Hypothalamus (tissue), 51 donors: ENCODE measurements at places on chromosomes 16 and 17.

GRCh38 chr17:11554042-11554441, 44.2 kb upstream of the DNAH9 start:
- DNase-seq, result no peak

DNA sequence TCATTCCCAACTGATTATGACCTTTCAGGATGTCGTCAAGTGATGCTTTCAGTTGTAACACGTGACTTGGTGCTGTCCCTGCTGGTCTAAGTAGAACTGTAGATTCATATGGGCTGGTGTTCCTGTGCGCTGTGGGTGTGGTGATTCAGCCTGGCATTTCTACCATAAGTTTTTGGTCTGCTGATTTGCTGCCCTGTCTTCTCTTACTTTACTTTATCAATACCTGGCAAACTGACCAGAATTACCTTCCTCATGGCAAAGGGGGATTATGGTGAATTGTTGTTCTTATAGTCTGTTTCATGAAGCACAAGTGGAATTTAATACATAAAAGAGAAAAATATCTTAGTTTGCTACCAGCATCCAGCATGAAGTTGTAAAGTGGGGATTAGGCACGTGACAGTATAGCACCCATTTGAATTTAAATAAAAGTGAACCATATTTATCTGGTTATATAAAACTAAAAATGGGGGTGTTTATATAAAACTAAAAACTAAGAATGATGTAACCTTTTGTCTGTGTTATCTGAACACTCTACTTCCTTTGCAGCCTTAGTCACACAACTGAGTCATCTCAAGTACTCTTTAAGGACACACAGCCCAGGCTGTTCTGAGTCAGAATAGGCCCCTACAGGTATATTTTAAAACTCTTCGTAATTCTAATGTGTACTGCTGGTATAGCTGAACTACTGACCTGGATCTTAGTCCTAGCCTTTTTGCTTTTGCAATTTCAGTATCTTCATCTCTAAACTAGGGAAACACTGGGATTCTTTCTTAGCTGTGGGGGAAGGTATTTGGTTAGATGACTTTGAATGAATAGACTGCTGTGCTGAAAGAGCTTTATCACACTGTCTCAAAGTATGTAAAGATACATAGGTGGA, 28.3 kb downstream of the TTC19 start:
- no peak for DNase-seq

DNA sequence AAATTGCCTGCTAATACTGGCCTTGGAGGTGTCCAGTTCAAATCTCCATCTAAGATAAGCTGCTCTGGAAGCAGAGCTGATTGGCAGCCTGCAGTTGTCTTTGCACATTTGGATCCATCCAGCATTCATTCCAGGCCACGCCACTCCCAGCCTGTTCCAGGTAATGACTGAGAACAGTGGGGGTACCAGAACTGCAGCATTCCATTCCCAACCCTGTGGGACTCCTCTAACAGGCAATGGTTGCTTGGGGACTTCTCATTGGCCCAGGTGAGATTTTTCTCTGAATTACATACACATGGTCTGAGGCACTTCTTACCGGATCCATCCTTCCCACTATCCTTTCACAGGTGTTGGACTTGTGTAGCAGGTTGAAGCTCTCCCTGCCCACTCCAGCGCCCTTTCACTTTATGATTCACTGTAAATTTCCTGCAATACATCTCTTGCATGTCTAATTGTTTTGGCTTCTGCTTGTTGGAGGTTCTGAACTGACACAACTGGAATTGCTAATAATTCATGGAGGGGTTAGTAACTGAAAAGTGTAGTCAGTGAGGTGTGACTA, 206.1 kb upstream of the ZFHX3 start:
- DNase-seq, result no peak

DNA sequence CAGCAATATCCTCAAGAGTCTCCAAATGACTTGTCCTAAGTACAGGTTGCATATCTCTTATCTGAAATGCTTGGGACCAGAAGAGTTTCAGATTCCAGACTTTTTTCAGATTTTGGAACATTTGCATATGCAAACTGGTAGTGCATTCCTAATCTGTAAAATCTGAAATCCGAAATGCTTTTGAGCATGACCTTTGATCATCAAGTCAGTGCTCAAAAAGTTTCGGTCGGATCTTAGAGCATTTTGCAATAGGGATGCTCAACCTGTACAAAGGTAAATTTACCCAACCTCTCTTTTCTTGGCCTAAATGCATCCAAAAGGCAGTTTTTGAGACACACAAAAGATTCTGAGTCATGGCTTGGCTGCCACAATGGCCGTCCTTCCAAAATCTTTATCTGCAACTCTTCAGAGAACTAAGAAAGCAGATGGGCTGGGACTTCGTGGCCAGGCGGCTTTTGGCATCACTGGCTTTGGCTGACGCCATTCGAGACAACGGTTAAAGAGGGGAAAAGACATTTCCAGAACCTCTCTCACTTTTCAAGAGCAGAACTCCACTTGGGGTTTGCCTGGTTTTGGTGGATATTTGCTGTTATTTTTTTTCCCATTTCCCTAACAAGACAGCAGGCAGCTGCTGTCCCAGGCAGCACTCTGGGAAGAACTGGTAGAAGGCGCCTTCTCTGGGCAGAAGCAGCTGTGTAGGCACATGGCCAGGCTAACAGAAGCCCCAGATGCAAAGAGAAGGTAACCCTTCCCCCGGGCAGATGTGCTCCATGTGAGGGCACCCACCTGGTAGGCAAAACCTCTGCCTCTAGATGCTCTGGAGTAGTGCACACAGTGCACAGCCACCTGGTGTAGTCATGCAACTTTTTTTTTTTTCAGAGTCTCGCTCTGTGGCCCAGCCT, 8.9 kb downstream of the CPPED1 start:
- no peak for DNase-seq

- no peak for DNase-seq
These were observed 2.2 kb upstream of the CTRB1 start for GRCh38 chr16:75216576-75216975.

DNA sequence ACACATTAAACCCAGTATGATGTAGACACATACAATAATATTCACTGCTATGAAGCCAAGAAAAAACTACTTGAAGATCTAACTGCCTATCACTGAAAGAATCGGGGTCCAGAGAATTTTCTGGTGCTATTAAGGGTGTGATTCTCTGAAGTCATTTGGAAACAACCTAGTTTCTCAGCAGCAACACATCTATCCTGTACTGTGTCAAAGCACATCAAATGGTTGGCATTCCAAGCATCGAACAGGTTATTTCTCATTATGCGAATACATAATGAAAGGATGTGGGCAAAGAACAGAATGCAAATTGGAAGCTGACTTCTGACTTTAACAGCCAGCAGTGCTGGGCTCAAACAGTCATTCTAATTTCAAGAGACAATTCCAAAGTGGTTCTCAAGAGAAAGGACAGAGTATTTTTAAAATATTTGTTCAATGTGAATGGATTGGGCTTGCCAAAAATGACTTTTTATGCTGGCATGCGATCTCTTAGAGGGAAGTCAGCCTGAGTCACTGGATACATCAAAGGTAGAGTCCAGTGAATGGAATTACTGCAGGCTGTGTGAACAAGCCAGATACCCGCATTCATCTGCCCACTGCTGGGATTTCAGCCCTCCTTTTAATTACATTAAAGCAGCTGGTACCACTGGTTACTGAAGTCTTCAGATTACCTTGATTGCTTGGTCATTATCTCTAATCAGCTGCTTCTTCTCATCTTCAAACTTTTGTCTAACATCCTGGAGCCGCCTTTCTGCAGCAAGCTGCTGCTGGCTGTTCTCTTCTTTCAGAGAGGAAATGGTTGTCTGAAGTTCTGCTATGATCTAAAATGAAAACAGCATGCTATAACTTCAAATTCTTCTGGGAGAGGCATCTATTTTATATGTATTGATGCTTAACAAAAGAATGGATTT, 181.2 kb upstream of the AXIN2 start:
- no peak for DNase-seq

DNA sequence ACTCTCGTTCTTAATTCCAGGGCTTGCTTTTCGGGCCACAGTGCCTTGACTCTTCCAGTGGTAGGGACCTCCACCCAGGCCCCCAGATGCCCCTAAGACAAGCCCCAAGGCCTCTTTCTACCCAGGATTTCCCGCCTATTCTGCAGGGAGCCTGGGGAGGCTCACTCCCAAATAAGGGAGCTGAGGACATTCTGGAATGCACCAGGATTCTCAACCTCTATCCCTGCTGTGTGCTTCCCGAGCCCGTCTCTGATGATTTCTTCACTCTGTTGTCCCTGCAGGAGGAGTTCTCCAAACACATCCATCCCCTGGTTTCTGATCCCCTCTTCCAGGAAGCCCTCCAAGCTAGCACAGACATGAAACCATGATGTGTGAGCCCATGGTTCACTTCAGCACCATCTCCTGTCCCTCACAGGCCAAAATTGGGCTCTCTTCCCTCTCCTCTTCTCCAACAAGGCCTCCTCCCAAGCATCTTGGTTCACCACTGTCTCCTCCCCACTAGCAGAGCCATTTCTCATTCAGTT, 255.9 kb downstream of the KATNIP start:
- no peak for DNase-seq

DNA sequence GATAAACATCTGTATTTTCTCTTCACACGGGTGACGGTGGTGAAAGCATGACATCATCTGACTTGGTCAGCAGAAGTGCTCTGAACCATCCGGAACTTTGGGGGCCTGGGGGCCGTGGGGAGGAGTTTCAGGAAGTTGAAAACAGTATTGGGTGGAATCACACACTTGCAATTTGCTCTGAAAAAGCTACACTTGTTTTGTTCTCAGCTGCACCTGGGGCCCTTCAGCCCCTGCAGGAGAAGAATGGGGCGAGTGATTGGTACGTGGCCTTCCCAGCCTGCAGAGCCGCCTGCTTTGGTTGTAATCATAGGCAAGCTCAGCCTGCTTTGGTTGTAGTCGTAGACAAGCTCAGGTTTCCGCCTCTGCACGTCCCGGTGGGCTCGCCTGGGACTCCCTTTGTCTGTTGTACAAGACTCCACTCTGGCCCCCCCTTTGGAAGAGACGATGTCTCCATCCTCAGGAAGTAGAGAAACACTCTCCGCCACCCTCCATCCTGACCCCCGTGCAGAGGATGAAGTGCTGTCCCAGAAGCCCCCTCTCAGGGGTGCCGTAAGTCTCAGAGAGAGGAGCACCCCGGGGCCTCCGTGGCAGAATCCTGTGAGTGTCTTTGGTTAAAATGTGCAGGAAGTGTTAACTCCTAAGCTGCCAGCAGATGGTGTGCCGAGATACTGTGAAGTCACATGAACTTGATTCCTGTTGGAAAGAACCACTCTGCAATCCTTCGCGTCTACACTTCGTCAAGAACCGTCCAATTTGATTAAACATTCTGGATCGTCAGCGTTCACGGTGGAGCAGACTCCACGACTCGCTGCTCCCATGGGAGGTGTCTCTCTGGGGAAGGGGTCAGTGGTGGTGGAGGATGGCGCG, 5.4 kb downstream of the BANP start:
- DNase-seq, result no peak

GRCh38 chr17:2716649-2717048, 5.1 kb upstream of the CLUH start:
- no peak for DNase-seq

- no peak for DNase-seq
These were observed 443.3 kb downstream of the HAPSTR1 start for GRCh38 chr16:9534759-9535158.

DNA sequence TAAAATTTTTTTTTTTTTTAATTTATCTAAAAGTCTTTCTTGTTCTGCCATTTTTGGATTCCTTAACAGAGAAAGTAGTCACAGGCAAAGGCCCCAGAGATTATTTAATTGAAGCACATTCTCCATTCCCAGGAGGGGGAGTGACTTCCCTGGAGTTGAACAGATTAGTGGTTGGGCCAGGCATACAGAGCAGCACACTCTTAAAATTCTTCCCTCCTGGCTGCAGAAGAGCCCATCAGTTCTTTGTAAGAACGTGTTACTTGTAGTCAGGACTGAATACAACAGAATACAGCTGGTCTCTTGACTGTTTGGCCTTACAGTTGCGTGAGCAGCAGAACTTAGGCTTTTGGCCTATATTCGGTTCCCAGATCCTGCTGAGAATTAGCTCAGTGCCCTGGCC, 1.8 kb downstream of the ALKBH5 start:
- DNase-seq, result no peak

DNA sequence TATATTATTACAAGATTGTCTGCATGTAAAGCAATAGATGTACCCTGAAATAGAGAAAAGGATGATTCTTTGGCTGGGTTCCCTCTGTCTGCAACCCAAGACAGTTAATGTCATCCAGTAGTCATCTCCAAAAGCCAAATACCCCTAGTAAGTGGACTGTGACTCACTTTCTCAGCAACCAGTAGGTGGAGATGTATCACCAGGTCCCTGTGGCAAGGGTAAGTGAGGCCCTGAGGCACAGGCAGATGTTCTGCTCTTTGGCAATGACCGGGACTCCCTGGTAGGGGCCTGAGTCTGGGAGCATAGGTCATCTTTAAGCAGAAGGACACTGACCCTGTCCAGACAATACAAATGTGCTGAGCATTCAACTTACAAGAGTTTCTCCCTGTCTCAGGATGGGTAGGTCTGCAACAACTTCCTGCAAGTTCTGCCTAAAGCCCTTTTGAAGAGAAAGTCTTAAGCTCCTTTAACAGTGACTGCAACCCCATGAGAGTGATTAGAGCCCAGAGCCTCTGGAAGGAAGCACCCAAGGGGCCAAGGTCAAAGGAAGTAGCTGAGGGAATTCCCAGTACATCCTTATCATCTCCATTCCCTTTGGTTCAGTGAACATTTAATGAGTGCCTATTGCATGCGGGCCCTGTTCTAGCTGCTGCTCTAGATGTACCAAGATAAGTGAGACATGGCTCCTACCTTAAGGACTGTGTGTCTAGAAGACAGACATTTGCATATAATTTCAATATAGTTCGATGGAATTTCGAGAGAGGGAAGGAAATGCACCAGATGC, 31.9 kb downstream of the PMP22 start:
- peak; percentile 29 for DNase-seq

- no peak for DNase-seq
These were observed 42.2 kb upstream of the INTS2 start for GRCh38 chr17:61970030-61970429.

- no peak for DNase-seq
These were observed 3.8 kb upstream of the VAC14 start for GRCh38 chr16:70804734-70805169.
